Calu3 (cell line): ENCODE measurements at places on chromosomes 3 and 15.

DNA sequence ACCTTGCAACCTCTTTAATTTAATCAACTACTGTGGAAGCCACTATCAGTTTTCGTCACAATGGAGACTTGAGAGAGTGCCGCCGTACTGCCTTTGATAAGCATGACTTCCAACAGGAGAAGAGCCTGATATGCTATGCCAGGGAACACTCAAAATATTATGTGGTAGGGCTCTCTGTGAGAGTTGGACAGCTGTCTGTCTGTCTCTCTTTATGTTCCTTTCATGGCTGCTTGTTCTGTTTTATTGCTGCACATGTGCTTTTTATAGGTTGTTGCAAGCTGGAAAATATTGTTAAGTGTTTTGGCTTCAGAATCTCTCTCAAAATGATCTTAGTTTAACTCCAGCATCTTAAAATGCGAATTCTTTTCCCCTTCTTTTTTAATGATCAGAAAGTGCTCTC lies 249.4 kb upstream of the RARB start:
- DNase-seq: no peak
- no peaks in the 10 kb centered on the region for H3K27me3 ChIP-seq

GRCh38 chr15:94225616-94226015 lies 5.7 kb upstream of the MCTP2 start:
- no peaks in the 10 kb centered on the region for H3K27me3 ChIP-seq
- H3K4me3 ChIP-seq: no peak overlapping the region
- no peak for DNase-seq

DNA sequence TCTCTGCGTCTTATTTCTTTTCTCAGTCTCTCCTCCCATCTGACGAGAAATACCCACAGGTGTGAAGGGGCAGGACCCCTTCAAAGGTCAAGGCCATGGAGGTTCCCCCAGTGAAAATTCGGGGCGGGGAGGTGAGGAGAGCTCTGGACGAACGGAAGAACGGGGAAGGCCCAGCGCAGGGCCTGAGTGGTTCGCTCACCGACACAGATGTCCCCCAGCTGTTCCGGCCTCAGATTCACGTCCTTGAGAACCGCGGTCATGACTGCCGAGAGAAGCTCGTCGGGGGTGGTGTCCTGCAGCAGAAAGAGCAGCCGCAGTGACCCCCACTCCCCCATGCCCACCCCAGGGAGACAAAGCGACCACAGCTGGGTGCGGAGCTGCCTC lies 542 bp downstream of the ACAA1 start:
- DNase-seq: no peak
- H3K4me3 ChIP-seq: peak overlapping the region; percentile 85
- H3K27ac ChIP-seq: peak overlapping the region; percentile 84
- H3K4me1 ChIP-seq: peaks cover 66% of the 10 kb centered on the region
- no peaks in the 10 kb centered on the region for H3K27me3 ChIP-seq

DNA sequence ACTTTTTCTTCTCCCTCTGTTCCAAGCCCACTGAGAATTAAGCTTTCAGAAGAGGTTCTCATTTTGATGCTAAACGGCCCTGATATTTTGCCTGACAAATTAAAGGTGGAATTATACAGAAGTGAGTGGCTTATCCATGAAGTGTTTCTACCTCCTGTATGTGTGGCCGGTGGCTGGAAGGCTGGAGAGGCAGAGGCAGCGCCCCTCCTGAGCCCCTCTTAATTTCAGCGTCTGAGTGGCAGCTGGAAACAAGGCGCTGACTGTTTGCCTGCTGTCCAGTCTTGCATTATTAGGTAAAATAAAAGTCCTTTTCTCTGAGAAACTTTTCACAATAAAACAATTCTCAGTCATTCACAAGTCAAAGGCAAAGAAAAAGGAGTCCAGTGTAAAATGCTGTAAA lies 685.7 kb downstream of the MCTP2 start:
- H3K27me3 ChIP-seq: no peaks in the 10 kb centered on the region
- no peak for DNase-seq
- no peaks in the 10 kb centered on the region for H3K36me3 ChIP-seq

GRCh38 chr3:166799-167198 lies 29.8 kb upstream of the CHL1 start:
- DNase-seq: no peak
- H3K4me1 ChIP-seq: no peaks in the 10 kb centered on the region
- H3K27ac ChIP-seq: no peak overlapping the region
- no peaks in the 10 kb centered on the region for H3K36me3 ChIP-seq
- H3K27me3 ChIP-seq: peaks cover 17% of the 10 kb centered on the region

GRCh38 chr3:16666206-16666605 lies 61.0 kb upstream of the DAZL start:
- H3K4me1 ChIP-seq: peaks cover 8% of the 10 kb centered on the region
- H3K4me3 ChIP-seq: no peak overlapping the region
- H3K27me3 ChIP-seq: no peaks in the 10 kb centered on the region
- H3K27ac ChIP-seq: no peak overlapping the region

DNA sequence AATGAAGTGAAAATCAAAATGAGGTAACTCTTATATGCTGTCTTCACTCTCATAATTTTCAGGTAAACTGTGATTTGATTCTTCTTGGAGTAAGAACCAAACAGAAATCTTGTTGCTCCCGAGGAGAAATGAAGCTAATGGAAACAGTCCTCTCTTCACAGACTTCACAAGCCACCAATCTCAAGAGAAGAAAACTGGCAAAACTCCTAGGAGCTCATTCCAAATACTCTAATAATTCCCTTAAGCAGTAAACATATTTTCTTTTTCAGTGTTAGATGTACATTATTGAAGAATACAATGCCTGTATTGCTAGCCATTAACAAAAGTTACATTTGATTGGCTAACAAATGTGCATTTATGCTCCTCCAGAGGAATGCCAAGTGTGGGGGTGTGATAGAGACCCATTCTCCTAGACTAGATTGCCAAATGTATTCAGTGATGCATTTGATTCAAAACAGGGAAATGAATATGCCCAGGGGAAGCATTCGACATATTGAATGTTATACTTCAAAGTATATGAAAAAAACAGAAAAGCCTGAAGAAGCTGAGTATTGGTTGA lies 11.8 kb upstream of the RIOX2 start:
- no peaks in the 10 kb centered on the region for H3K36me3 ChIP-seq
- H3K27ac ChIP-seq: no peak overlapping the region
- DNase-seq: no peak
- no peaks in the 10 kb centered on the region for H3K27me3 ChIP-seq
- no peak overlapping the region for H3K4me3 ChIP-seq
- H3K4me1 ChIP-seq: peaks cover 14% of the 10 kb centered on the region

DNA sequence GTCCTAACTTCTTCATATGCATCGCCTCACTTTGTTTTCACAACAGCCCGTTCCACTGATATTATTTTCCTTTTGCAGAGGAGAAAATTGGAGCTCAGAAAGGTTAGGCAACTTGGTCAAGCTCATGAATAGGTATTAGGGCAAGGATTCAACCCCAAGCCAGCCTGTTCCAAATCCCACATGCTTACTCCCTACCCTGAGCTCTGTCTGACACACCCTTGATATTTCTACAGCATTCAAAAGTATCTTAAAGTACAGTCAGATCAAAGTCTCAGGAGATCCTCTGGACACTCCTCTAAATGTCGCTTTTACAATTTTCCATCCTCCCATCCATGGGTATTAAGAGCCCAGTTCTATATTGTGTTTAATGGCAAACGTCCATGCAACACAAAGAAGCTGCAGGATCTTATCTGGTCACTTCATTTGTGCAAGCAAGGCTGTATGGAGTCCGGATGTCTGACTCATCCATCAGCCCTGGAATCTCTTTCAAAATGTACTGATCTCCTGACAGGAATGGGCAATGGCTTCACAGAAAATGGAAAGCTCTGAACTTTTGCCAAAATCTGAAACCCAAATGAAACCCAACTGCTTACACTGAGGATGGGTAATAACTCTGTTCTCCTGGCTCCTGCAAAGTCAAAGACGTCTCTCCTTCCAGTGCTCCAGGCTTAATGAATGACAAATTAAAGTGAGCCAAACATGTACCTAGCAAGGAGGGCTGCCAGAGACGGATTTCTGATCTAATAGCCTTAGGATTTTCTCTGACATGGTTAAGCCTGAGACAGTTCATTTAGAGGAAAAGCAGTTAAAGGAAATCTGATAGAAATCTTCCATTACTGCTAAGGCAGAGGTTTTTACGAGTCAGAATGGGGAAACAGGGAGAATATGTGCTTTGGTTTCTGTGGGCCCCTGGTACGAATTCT lies 230.9 kb upstream of the RORA start:
- H3K4me1 ChIP-seq: no peaks in the 10 kb centered on the region
- H3K4me3 ChIP-seq: no peak overlapping the region
- H3K36me3 ChIP-seq: no peaks in the 10 kb centered on the region
- peaks cover 11% of the 10 kb centered on the region for H3K27me3 ChIP-seq
- no peak for DNase-seq

DNA sequence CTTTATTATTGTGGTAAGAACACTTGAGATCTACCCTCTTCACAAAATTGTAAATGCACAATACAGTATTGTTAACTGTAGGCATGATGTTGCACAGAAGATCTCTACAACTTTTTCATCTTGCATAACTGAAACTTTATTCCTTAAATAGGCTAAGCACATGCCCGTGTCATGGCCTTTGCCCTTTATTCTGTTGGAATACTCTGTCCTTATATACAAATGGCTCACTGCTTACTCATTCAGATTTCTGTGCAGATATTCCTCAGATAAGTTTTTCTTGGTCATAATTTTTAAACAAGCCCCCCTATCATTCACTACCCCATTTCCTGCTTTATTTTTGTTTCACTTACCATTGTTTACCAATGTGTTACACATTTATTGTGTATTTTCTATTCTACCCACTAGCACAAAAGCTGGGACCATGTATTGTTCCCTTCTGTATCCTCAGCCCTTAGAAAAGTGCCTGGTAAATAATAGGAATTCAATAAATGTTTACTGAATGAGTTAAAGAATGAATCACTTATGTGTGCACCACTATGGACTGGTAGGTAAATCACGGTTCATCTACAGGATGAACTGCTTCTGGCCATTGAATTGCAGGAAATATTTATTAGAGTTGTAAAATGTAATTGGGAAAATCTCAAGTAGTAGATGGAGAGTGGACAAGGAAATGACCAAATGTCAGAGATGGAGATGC lies 151.0 kb downstream of the CPNE4 start:
- no peak for DNase-seq
- no peak overlapping the region for H3K27ac ChIP-seq
- peaks cover 5% of the 10 kb centered on the region for H3K4me1 ChIP-seq
- no peak overlapping the region for H3K4me3 ChIP-seq
- H3K27me3 ChIP-seq: no peaks in the 10 kb centered on the region

DNA sequence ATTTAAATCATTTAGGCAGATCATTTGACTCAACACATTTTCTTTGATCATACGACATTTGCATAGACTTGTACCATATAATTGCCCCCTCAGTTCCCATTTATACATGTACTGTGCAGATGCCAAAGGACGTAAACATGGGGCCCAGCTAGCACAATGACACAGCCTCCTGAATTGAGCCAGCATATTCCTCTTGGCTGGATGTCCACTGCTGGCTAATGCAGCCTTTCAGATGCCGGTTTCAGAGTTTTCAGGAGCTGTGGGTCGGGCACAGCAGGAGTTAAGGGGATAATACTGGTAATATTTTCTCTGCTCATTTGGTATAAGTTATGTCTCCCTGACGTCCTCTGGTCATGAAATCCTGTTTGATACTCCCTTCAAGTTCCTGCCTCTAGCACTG lies 39.4 kb downstream of the KAT2B start:
- no peaks in the 10 kb centered on the region for H3K4me1 ChIP-seq
- H3K4me3 ChIP-seq: no peak overlapping the region
- no peak for DNase-seq
- no peak overlapping the region for H3K27ac ChIP-seq
- H3K27me3 ChIP-seq: no peaks in the 10 kb centered on the region
- H3K36me3 ChIP-seq: no peaks in the 10 kb centered on the region

DNA sequence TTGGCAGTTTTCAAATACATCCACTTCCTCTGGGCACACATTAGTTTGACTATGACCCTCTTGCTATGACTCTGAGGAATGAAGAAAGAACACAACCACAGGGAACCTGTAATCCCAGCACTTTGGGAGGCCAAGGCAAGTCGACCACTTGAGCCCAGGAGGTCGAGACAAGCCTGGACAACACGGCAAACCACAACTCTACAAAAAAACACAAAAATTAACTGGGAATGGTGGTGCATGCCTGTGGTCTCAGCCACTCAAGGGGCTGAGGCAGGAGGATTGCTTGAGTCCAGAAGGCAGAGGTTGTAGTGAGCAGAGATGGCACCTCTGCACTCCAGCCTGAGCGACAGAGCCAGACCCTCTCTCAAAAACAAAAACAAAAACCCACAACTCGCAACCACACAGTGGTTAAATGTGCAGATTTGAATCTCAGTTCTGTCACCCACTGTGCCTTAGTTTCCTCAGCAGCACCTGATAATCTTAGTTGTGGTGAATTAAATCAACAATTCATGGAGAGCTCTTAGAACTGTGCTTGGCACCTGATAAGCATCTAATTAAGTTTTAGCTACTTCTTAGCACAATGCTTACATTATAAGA lies 65.7 kb downstream of the MYLK start:
- H3K4me1 ChIP-seq: peaks cover 34% of the 10 kb centered on the region
- peak overlapping the region; percentile 36 for H3K27ac ChIP-seq
- H3K36me3 ChIP-seq: peaks cover 4% of the 10 kb centered on the region
- DNase-seq: no peak
- H3K27me3 ChIP-seq: no peaks in the 10 kb centered on the region
- no peak overlapping the region for H3K4me3 ChIP-seq

GRCh38 chr3:94092086-94092485 lies 29.2 kb downstream of the NSUN3 start:
- H3K4me3 ChIP-seq: no peak overlapping the region
- no peaks in the 10 kb centered on the region for H3K4me1 ChIP-seq
- H3K27ac ChIP-seq: no peak overlapping the region

DNA sequence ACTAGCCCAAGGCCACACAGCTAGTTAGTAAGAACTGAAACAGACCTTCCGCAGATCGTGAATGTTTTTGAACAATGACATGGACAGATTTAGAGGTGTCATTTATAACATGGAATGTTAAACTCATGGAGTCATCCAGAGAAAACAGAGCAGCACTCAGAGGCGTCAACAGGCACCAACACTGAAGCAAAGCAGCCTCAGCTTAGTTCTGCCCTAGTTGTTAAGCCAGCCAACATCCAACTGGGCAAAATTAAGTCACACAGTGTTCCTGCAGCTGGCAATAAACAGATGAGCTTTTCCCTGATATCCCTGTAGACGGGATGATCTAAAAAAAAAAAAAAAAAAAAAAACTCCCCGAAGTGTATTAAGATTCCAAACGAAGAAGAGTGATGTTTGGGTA lies 13.6 kb downstream of the DCLK3 start:
- no peak for DNase-seq
- peaks cover 69% of the 10 kb centered on the region for H3K27me3 ChIP-seq
- no peak overlapping the region for H3K27ac ChIP-seq
- H3K4me1 ChIP-seq: no peaks in the 10 kb centered on the region
- no peak overlapping the region for H3K4me3 ChIP-seq
